ENCODE measurements at places on chromosomes 4 and X. TPM values are rescaled to one million over a fixed set of nuclear protein-coding genes. Genes with fewer than 3 reads are reported as not detected.

Gene GAR1
- 21.0 TPM for total RNA-seq

Gene MAGEC1
- total RNA-seq = not detected

Gene EDA
- not detected for total RNA-seq

Gene SLC9B2
- total RNA-seq = 33.4 TPM

Gene ARHGEF38
- not detected for total RNA-seq

Gene MAGEE2
- total RNA-seq = not detected

Gene OCIAD1
- 100 TPM for total RNA-seq

Gene CWH43
- not detected for total RNA-seq

Gene LRAT
- total RNA-seq = not detected
